A549 (cell line): ENCODE measurements at places on chromosomes 12 and 14.

DNA sequence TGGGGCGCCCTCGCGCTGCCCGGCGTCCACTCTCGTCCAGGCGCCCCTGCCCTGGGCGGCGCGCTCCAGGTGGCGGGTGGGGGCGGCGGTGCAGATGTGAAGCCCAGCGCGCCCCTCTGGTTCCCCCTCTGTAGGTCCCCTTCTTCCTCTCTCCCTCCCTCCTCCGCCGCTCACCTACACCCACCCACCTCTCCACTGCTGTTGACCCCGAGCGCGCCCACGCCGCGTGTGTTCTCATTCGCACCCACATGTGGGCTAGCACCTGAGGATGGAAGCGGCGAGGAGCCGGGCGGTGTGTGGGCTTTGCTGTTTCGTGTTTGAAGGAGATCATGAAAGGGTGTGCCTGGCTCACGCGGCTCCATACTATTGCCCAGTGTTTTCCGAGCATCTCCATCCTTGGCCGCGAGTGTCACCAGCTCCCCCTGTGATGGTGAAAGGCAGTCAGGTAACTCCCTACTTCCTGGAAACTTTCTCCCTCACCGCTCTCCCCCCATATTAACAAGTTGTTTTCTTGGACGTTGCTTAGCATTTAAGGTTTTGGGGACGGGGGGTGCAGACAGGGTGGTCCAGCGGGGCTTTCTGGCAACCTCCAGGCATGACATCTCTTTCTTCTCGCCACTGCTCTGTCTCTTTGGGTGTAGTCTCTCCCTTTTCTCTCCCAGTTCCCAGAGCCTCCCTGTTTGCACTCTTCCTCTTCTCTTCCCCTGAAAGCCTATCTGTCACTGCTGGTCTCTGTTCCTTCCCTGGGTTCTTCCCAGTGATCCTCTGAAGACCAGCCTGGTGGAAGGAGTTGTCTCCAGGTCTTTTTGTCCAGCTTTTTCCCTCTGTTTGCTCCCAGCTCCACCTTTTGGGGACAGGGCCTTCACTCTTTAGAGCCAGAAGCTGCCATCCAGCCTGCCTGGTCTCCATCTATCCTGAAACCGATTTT is 1.6 kb downstream of the CACNA1C start:
- DNase-seq = no peak

DNA sequence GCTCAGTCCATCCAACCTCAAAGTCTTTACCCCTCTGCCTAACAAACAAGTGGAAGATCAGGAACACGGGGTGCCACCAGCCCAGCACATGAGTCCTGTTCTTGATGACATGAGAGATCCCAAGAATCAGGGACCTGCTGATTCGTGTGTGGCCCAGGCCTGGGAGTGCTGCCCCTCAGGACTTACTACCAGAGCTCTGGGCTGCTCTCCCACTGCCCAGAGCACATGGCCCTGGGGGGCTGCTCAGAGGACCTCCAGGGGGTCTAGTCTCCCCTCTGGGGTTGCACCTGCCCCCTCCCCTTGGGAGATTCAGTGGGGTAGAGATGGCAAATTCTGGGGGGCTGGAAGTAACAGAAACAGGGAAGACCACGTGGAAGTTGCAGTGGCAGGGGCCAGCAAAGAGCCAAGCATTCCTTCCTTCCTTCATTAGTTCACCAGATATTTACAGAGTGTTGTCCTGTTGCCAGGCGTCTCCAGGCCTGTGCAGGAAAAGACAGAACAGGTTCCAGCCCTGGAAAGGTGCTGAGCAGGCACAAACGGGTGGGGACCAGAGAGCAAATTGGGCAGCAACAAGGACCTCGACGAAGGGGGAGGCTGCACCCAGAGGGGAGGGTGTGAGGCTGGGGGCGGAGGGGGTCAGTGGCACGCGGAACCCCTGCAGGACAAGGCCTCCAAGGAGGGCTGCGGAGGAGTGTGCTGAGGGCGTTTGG is 45.1 kb upstream of the MEG3 start:
- no peak for DNase-seq

- no peak for DNase-seq
Measured at GRCh38 chr12:131959116-131959515, 9.4 kb downstream of the EP400 start.

GRCh38 chr14:38302966-38303365 is 47.1 kb upstream of the CLEC14A start:
- DNase-seq = no peak

GRCh38 chr14:95531473-95531872 is 3.4 kb upstream of the GLRX5 start:
- peak; percentile 29 for DNase-seq

DNA sequence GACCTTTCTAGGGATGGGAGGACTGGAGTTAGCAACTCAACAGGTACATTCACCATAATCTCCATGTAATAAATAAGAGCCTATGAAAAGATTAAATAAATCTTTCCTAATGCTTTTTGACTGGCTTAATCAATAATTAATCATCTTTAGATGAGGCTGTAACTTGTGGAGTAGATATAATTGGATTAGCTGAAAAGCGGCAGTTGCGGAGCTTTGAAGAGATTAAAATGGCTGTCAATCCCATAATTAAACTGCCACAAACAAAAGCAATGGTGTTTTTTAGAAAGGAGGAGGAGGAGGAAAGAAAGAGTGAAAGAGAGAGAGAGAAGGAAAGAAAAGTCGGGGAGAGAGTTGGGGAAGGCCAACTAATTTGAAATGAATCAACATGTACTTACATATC is 70.7 kb upstream of the TMEM263 start:
- DNase-seq = no peak

DNA sequence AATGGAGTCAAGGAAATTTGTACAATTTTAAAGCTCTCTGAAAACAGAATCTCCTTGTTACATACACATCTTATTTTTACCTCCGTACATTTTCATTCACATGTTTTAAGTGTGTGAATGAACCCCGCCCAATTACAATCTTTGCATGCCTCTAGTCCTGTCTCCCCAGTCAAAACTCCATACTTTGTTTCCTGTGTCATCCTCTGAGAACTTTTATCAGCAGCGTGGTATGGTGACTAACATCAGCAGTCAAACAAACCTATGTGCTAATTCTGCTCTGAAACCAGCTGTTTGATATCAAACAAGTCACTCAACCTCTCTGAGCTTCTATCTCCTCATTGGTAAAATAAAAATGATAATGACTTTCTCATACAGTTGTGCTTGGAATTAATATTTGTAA is 15.8 kb upstream of the ERGIC2 start:
- no peak for DNase-seq

DNA sequence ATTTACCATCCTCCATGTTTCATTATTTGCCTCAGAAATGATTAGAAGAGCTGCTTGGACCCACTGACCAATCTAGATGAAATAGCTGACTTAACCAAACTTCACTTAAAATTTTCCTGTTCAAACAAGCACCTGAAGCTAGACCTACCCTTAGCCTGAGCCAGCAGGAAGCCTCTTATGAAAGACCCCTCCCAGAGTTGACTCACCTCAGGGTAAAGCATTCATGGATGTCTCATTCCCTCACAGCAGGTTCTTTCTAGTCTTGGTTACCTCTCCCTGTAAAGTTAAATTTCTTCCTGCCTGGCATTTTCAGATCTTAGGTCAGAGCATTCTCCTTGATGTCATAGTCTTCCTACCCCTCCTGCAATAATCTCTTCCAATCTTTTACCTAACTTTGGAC is 1209.8 kb downstream of the FLRT2 start:
- no peak for DNase-seq

DNA sequence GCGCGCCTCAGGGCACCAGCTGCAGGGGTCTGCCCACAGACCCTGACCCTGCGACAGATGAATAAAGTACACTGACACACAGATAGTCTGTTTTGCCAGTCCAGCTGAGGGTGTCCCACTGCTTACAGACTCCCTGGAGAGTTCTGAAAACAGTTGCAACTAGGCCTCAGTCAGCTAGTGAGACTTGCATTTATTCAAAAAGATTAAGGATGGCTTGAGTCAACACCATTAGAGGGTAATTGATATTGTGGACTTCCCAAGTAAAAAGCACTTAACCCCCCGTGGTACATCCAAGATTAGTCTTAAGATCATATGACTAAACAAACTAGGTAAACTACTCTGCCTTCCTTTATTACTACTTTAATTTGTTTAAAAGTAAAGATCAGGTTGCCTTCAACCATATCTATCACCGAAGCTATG is 11.1 kb upstream of the PSEN1 start:
- DNase-seq = no peak

- DNase-seq = no peak
Measured at GRCh38 chr14:35333264-35333730, 41.1 kb downstream of the PSMA6 start.

GRCh38 chr14:68705741-68706283 is 87.1 kb downstream of the ZFP36L1 start:
- no peak for DNase-seq

GRCh38 chr12:92927055-92927435 is 2.0 kb downstream of the EEA1 start:
- DNase-seq = peak; percentile 59

GRCh38 chr14:24093207-24093900 is 757 bp upstream of the PCK2 start:
- no peak for DNase-seq

- peak; percentile 80 for DNase-seq
Measured at GRCh38 chr14:61475316-61475715, 153.9 kb downstream of the PRKCH start.
